ENCODE measurements at places on chromosomes 2 and 18.
A peak's percentile ranks its signal among the peaks of the same experiment; 100 is the strongest.

DNA sequence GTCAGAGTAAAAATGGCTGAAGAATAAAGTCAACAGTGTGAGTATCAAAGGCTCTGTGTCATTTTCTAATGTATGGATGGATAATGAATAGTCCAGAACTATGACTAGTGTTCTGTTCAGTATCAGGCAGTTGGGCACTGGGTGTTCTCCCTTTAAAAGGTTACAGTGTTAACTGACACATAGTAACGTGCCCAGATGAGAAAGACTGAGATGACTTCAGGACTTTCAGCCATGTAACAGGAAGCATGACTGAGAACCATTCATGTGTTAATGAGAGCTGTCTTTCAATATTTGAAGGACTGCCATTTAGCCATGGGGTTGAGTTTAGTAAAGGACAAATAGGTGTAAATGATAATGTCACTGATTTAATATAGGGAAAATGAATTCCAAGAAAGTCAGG, 187.1 kb downstream of the GULP1 start:
- no peak for DNase-seq

DNA sequence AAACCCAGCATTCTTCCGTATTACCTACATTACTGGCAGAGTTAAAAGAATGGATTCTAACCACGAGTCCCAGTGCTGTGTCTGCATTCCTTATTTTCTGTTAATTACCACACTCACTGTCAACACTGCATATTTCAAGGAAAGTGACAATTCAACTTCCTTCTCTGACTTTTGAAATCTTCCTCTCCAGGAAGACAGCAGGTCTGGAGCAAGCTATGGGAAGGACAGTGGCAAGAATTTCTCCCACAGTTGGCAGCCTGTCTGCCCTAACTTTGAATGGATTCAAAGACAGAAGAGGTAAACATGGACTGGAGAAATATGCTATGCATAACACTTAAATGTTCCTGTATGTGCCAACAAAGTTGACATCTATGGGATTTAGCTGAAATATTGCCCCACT, 700.5 kb upstream of the CHAC2 start:
- no peak for DNase-seq

DNA sequence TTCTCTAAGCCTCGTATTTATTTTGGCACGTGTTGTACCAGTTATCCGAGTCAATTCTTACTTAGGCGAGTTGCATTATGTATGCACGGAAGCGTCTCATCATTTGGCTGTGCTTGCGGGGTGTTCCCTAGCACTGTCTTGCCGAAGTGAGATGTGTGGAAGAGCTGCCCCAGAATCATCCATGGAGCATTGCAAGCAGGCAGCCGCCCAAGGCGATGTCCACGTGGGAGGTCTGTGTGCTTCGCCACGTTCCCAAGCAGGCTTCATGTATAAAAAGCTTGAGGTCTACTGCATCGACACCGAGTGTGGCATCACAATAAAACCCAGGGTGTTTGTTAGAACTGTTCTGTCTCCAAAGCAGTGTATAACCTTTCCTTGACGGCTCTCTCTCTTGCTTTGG, 849.9 kb downstream of the DCDC2C start:
- DNase-seq, result no peak

DNA sequence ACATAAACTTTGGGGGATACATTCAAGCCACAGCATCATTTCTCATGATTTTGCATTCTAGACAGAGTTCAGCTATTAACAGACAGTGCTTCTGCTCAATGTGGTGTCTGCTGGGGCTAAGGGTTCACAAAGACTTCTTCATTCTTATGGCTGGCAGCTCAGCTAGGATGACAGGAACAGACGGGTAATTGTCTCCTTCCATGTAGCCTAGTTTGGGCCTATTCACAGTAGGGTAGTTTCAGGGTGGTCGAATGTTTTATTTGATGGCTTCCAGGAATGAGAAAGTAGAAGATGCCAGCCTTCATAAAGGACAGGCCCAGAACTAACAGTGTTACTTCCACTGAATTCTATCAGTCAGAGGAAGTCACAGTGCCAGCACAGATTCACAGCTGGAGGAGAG, 26.0 kb upstream of the BCL2L11 start:
- DNase-seq, result no peak

- DNase-seq, result no peak
Measured at GRCh38 chr18:68301441-68301840, 413.5 kb downstream of the TMX3 start.

DNA sequence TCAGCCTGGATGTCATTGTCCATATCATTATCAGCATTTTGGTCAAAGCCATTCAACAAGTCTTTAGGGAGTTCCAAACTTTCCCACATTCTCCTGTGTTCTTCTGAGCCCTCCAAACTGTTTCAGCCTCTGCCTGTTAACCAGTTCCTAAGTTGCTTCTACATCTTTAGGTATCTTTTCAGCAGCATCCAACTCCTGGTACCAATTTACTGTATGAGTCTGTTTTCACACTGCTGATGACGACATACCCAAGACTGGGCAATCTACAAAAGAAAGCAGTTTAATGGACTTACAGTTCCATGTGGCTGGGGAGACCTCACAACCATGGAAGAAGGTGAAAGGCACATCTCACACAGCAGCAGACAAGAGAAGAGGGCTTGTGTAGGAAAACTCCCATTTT, 94.2 kb downstream of the GULP1 start:
- DNase-seq, result no peak

DNA sequence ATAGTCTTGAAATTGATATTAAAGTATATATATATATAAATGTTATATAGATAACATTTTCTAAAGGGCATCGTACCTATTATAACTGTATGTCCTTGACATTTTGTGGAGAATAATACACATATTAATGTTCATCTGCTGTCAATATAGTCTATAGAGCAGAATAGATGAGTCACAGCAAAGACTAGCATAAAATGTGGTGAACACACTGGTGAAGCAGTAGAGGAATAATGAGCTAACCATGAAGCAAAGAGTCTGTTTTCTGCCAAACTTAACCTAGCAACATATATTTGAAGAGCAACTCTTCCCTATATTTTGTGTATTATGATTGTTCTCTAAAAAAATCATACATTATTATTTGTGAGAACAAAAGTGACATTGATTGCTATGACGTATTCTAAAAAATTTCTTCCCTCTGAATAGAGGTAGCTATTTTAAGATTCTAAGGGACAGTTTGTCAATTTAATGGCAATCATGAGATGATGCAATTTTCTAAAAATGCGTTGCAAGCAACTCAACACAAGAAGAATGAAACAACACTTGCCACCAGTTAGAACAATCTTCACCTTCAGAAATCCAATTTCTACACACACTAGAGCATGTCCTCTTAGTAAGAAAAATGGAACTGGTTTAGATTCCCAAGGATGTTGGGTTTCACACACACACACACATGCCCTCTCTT, 22.0 kb downstream of the DOCK10 start:
- no peak for DNase-seq

DNA sequence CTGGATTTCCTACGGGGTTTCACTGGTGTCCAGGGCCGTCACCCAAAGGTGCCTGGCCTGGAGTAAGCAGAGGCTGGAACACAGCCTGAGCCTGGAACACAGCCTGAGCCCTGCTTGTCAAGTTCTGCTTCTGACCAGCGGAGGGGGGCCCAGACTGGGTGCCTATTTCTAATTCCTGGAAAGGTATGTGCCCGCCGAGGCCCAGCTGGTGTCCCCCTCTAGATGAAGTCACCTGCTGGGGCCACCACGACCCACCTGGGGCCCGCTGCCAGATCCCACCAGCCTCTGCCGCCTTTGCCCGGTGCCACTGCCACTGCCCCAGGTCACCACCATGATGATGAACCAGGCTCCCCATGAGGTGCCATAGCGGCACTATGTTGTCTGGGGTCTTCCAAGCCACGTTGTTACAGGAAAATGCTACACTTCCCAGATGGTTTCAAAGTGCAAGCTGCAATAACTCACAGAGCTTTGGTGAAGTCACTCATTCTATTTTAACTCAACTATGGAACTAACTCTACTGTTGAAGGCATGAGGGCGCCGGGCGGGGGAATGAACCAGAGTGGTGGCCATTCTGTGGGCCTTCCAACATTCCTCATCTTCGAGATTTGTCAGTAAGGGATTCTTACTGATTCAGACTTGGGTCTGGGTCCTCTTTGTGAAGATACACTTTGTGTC, 40.9 kb upstream of the LAPTM4A start:
- no peak for DNase-seq

DNA sequence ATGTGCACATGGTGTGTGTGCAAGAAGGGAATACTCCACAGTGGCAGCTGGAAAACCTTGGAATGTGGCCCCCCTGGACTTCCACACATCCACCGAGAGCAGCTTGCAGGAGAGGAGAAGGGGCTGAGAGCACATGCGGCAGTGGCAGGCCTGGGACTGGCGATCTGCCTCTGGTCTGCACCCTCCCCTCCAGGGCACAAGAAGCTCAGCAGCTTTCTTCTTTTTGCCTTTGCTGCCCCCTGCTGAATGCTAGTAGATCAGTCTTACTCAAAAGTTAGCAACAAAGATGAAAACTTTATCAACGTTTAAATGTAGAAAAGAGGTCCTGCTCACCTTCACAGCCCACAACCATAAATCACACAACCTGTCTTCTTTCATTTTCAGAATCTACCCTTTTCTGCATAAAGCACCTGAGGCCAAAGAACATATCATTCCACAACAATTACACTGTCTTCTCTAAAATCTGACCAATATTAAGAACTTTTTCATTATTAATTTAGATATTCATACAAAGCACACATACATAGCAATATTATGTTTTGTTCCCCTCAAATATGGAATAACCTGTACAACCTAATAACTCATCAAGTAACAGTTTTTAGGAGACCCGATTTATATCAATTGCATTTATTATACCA, 34.6 kb downstream of the TGFBRAP1 start:
- DNase-seq, result peak; percentile 54

GRCh38 chr2:66733364-66733999, 298.6 kb downstream of the MEIS1 start:
- peak; percentile 44 for DNase-seq

DNA sequence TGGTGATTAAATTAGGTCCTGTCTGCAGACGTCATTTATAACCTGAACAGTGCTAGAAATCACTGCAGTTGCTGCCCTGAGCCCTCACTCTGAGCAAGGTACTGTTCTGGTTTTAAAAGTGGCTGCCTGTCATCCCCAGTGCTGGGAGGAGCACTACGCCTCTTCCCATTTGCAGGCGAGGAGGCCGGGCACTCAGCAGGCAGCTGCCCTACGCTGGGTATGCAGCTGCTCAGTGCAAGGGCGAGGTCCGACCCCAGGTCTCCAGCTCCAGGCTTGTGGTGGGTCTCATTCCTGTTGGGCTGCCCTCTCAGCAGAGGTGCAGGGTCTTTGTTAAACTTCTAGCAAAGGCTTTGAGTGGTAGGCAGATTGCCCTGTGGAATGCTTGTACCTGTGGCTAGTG, 15.7 kb downstream of the CNDP2 start:
- no peak for DNase-seq

DNA sequence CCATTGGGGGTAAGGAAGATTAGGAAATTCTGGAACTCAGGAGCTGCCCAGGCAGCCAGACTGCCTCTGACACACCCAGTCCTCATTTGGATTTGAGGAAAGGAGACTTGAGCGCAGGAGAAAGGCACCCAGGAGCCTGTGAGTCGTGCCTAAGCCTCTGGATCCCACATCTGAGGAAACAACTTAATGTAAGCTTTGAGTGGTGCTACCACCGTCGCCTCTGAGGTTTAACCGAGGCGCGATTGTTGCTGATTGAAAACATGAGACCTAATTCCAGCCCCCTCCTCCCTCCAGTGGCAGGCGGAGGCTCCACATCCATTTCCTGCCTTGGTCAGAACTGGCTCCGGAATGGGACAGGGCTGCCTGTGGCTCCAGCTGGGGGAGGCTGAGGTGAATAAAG, 176.7 kb upstream of the PKDCC start:
- no peak for DNase-seq

Data from right renal pelvis (tissue), 4 donors.